Non-pigmented ciliary epithelial cell (primary cell): ENCODE measurements at places on chromosomes 2 and 18.

- no peak for DNase-seq
These were observed 128.3 kb downstream of the ATP9B start for GRCh38 chr18:79197531-79197930.

DNA sequence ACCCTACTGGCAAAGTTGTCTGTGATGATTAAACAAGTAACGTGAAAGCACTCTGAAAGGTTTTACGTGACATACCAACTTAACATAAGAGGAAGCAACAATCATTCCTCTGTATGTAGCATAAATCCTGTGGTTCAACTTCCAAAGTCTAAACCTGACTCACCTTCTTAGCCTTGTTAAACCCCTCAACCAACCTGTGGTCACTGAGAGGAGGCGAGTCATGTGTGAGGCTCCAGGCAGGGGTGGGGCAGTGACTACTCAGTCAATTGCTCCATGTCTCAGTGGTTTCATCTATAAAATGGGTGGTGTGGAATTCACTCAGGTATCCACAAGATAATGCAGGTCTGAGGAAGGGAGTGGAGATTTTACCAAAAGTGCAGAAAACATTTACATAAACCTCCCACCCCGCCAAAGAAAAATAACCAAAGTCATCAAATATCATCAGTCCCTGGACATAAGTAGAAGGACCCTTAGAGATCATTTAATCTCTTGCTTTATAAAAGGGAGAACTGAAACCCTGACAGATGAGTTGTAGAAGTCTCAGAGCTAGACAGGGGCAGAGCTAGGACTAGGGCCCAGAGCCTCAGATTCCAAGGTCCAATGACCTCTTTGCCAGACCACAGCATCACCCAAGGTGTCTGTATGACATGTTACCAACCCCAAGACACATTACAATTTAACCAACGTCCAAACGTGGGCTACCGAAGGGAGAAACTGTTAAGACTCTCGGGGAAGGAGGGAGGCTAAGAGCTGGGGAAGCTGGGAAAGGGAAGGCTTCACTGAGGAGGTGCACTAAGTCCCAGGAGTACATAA is 3.7 kb upstream of the PCBP1 start:
- DNase-seq: no peak

GRCh38 chr2:138730497-138731030 is 49.6 kb downstream of the NXPH2 start:
- DNase-seq: no peak

GRCh38 chr2:221068123-221068522 is 504.0 kb downstream of the EPHA4 start:
- DNase-seq: no peak

DNA sequence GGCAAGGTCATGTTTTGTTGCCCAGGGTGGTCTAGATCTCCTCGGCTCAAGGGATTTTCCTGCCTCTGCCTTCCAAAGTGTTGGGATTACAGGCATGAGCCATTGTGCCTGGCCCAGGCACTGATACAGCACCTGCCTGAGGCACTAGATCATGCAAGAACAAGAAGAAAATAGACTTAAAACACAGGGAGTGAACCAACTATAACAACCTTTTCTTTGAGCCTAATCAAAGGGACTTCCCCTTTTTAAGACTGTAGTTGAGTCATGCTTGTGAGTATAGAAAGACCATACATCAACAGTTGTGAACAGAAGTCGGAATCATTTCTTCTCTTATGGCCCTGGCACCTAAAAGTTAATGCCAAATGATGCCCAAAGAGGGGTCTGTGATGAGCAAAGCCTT is 47.9 kb upstream of the MAPRE2 start:
- no peak for DNase-seq

DNA sequence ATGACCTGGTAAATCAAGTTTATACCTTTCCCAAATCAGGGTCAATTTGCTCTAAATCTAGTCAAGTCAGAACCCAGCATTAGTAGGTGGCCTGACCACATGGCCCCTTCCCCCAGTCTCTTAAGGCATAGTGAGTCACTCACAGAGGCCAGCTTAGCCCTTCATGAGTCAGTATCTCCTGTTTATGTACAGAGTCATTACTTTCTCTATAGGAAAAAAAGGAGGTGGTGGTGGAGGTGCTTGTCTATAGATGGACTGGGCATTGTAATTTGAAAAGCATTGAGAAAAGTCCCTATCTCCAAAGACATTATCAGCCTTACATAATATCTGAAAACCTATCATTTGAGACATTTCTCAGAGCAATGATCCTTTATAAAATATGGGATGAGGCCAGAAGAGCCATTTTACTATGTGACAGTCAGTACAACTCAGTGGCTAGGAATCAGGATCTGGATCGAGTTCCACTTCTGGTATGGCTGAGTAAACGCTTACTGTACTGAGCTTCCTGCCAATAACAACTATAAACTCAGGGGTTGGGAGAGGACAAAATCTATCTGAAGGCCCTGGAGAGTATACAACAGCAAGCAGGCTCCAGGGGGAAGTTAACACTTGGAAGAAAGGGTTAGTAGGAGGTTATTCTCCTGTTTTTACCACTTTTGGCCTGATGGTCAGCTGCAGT is 22.5 kb upstream of the SIGLEC15 start:
- peak; percentile 97 for DNase-seq

DNA sequence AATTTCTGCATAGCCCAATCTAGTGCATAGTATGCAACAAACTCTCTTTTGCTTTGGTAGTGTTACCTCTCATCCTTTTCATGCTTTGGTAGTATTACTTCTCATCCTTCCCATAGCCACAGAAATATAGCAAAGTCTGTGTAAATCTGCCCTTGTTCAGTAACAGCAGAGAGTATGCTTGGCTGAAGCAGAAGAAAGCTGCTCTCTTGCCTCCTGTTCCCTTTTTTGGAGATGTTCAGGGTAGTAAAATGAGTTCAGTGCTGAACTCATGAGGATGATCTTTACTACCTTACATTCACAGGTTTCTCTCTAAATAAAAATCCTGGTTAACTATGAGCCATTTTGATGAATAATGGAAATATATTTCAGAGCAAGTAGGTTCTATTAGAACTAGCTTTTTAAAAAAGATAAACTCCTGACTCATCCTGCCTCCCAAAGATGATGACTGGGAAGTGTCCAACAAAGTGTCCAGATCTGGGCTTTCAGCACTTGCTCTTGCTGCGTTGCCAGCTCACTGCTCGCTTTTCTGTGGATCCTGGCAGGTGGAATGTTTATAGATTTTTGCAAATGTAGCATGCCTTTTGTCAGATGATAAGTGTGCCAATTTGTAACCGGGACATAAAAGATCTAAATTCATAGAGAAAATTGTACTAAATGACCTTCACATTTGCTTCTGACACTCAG is 29.4 kb upstream of the CHMP3 start:
- no peak for DNase-seq

GRCh38 chr2:78145395-78145996 is 623.3 kb upstream of the LRRTM4 start:
- DNase-seq: no peak

DNA sequence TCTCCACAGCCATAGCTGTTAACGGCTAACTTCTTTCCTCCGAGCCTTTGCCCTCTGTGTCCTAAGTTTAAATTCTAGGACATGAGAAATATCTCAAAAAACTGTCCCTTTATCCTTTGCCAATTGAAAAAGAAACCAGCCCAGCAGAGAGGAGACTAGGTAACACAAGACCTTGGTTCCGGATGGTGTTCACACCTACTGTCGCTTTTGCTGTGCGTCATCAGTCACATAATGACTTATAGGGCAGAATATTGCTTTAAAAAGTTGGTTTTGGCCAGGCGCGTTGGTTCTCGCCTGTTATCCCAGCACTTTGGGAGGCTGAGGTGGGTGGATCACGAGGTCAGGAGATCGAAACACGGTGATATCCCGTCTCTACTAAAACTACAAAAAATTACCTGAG is 66.2 kb downstream of the SP3 start:
- no peak for DNase-seq

DNA sequence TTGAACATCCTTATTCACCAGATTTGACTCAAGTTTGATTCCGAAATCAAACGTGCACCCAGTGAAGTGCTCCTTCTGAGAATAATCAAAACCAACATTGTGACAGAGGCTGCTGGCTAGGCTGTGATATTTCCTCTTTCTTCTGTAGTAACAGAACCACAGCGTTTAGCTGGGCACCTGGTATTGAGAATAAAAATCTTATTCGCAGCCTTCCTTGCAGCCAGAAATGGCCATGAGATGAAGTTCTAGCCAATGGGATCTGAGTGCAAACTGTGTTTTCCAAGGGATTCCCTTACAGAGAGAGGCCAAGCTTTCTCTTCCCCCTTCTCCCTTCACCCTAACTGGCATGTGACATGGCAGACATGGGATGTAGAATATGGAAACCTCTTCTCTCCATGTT is 51.7 kb downstream of the TMEM163 start:
- no peak for DNase-seq

- DNase-seq: no peak
These were observed 239.5 kb upstream of the COL3A1 start for GRCh38 chr2:188734691-188735090.

- no peak for DNase-seq
These were observed 28.1 kb upstream of the ASB1 start for GRCh38 chr2:238398577-238398976.
